CD4-positive, alpha-beta T cell (primary cell): ENCODE measurements at places on chromosomes 1 and 21.

- DNase-seq, result no peak
Observed at GRCh38 chr1:232880354-232880753, 70.1 kb upstream of the NTPCR start.

- DNase-seq, result no peak
Observed at GRCh38 chr1:89855413-89856123, 34.7 kb downstream of the LRRC8D start.

DNA sequence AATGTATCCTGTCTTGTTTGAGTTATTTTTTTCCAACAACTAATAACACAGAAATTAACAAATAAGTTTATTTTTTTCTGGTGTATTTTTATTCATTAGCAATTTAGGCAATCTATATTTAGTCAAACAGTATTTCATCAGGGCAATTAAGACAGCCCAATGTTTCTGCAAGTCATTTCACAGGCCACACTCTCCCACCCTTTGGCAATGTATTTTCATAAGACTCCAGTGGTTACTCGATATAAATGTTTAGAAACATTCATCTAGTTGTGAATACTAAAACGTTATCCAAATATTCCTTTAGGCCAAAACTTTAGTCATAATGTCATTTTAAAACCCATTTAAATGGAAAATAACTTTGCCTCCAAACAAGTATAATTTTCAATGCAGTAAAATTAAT is 142.1 kb downstream of the KCNT2 start:
- no peak for DNase-seq

GRCh38 chr1:168514455-168514854 is 29.3 kb downstream of the XCL2 start:
- no peak for DNase-seq

DNA sequence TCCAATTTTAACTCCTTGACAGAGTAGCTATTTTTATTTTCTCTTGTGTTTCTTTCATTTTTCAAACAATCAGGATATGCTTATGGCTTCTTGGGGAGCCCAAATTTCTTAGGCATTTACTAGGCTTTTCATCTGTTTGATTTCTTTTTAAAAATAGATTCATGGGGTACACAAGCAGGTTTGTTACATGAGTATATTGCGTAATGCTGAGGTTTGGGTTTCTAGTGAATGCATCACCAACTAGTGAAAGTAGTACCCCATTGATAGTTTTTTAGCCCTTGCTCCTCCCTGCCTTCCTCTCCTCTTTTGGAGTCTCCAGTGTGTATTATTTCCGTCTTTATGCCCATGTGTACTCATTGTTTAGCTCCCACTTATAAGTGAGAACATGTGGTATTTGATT is 190.7 kb downstream of the CENPF start:
- no peak for DNase-seq

GRCh38 chr1:162475089-162475488 is 22.5 kb upstream of the UHMK1 start:
- DNase-seq, result no peak
